ENCODE measurements at places on chromosomes 6 and 20.

DNA sequence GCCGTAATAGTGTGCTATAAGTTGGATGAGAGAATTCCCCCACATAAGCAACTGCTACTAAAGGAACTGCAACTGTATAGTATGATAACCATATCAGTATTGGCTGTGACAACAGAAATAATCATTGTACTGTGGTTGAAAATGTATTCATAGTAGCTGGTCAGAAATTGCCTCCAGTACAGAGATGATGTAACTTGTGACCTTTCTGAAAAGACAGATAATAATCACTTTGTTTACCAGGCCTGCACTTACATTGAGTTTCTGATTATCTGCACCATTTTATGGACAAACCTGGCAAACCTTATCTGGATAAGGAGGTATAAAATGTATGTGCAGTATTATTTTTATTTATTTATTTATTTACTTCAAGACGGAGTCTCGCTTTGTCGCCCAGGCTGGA, 19.0 kb downstream of the CFAP206 start:
- no peak for DNase-seq
- H3K27me3 ChIP-seq: peaks cover 8% of the 10 kb centered on the region
- H3K27ac ChIP-seq: no peak overlapping the region
- H3K4me3 ChIP-seq: no peak overlapping the region
- H3K4me1 ChIP-seq: no peaks in the 10 kb centered on the region

DNA sequence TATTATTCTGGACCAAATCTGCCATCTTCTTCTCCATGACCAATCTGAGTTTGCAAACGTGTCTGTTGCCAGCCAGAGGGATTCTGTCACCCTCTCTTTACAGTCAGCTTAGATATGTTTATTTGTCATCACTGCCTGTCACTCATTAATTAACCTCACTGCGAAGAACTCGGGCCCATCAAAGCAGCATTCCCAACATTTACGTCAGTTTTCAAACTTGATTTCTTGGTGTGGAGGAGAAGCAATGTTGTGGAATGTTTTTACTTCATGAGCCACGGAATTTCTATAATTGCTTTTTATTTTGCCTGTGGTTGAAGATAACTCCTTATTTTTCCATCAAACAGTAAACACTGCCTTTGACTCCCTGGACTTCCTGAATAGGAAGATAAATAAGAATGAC, 91.8 kb upstream of the CNKSR3 start:
- peaks cover 21% of the 10 kb centered on the region for H3K4me1 ChIP-seq
- H3K27ac ChIP-seq: no peak overlapping the region
- no peak for DNase-seq
- no peaks in the 10 kb centered on the region for H3K36me3 ChIP-seq
- no peaks in the 10 kb centered on the region for H3K27me3 ChIP-seq
- H3K4me3 ChIP-seq: no peak overlapping the region

DNA sequence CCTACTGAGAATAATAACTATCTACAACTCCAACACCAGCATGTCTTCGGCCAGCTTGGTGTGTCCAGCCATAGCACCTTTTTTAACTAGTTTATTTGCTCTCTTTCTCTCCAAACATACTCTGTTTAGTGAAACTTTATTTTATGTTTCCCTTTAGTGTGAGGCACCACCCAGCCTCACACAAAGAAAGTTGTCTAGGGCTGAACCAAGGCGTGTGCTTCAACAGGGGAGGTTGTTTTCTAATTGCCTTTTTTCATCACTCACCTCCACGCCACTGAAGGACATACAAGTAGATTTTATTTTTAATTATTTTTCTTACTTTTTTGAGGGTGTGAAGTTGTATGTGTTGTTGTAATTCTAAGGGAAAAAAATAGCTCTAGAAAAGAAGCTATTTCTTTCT, 125.6 kb upstream of the MARCKS start:
- H3K27me3 ChIP-seq: no peaks in the 10 kb centered on the region
- no peaks in the 10 kb centered on the region for H3K4me1 ChIP-seq
- DNase-seq: no peak

DNA sequence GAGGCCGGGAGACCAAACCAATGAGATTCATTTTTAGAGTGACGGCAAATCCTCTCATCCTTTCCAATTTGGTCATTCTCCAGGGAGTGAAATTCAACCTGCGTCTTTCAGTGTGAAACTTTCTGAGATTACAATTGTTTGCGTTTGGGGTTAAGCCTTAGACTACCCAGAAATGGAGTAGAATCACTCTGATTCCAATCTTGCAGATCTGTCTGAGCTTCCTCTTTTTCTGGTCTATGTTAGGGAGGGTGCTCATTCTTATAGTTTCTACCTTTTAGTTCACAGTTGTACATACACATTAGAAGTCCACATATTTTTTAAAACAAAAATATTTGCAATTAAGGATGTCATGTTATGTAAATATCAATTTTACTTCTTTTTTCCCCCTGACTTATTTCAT, 183.0 kb upstream of the PHACTR1 start:
- no peak overlapping the region for H3K4me3 ChIP-seq
- no peak for DNase-seq
- peaks cover 2% of the 10 kb centered on the region for H3K27me3 ChIP-seq

DNA sequence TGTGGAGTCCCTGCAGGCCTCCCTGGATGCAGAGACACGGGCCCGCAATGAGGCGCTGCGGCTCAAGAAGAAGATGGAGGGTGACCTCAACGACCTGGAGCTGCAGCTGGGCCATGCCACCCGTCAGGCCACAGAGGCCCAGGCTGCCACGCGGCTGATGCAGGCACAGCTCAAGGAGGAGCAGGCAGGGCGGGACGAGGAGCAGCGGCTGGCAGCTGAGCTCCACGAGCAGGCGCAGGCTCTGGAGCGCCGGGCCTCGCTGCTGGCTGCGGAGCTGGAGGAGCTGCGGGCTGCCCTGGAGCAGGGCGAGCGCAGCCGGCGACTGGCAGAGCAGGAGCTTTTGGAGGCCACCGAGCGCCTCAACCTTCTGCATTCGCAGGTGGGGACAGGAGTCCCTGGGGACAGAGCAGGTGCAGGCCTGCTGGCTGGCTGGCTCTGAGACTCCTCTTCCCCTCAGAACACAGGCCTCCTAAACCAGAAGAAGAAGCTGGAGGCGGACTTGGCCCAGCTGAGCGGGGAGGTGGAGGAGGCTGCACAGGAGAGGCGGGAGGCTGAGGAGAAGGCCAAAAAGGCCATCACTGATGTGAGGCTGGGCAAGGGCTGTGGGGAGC, 44.7 kb downstream of the MYH7B start:
- H3K4me1 ChIP-seq: no peaks in the 10 kb centered on the region
- H3K36me3 ChIP-seq: peaks cover 74% of the 10 kb centered on the region
- no peaks in the 10 kb centered on the region for H3K27me3 ChIP-seq
- DNase-seq: no peak
- no peak overlapping the region for H3K27ac ChIP-seq
